ENCODE measurements at places on chromosomes 7 and 10. TPM values are rescaled to one million over a fixed set of nuclear protein-coding genes. Genes with fewer than 3 reads are reported as not detected.
A peak's percentile ranks its signal among the peaks of the same experiment; 100 is the strongest.

- no peaks in the 10 kb centered on the region for H3K4me1 ChIP-seq
- H3K4me3 ChIP-seq, result no peak overlapping the region
- H3K27ac ChIP-seq, result no peak overlapping the region
- no peak for DNase-seq
Measured at GRCh38 chr10:21626457-21627161, 92.6 kb downstream of the MLLT10 start.

GLCCI1 gene
- 13.8 TPM for polyA plus RNA-seq

DNA sequence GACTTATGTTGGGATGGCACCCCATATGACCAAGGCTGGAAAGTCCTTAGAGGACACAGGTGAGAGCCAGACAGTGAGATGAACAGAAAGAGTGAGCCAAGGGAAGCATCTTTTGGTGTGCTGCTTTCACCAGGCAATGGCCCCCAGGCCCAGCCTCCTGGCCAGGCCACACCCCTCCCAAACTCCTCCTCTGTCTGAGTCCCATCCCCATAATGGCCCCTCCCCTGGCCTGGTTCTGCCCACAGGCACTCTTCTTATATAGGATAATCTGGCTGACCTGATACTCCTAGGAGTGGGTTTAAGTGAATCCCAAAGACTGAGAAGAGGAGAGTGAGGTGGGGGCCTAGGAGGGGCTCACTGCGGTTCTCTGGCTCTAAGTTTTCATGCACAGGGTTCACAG is 252.5 kb downstream of the RPS24 start:
- H3K27me3 ChIP-seq, result peaks cover 3% of the 10 kb centered on the region
- no peaks in the 10 kb centered on the region for H3K36me3 ChIP-seq
- H3K4me1 ChIP-seq, result no peaks in the 10 kb centered on the region
- H3K4me3 ChIP-seq, result no peak overlapping the region

DNA sequence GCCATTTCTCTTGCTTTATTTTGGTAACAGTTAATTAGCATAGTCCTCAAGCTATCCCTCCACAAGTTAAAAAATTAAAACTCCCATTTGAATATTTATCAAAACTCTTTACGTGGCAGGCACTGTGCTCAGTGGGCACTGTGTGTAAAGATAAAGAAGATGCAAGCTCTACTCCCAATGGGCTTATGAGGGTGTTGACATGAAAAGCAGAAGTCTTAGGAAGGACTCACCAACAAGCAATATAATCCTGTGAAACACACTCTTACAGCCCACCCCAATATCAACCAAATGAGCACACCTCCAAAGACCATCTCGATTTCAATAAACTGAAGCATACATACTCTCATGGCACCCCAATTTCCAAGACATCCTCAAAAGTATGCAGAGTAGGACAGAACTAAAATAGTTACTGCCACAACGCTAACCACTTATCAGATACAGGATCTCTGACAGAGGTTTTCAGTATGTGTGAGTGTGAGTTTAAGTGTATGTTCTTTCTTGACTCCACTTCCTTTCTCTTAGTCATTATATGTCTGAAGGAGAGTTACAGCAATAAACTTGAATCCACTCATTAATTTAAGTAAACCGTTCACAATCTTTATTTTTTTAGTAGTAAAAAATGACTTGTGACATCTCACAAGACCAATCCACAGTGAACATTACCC is 120.0 kb downstream of the PDE1C start:
- no peak overlapping the region for H3K4me3 ChIP-seq
- H3K36me3 ChIP-seq, result no peaks in the 10 kb centered on the region
- peaks cover 17% of the 10 kb centered on the region for H3K4me1 ChIP-seq
- H3K27ac ChIP-seq, result no peak overlapping the region

DNA sequence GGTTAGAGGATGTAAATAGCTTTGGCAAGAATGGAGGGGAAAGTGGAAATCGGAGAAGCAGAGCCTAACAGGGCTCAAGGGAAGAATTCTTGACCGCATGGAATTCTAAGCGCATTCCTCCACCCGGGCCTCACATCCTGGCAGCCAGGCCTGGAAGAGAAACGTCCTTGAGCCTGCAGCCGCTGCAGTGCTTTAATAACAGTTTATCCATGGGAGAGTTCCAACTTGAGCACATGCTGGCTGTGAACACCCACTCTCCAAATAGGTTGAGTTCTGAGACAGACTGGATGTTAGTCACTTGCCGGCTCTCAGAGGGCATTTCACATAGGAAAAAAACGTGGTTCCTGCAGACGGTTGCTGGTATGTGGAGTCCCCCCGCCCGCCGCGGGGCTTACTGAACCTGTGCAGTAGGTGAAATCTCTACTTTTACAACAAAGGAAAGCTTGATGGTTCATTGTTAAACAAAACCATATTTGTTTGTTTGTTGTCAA is 61.4 kb upstream of the STEAP1B start:
- no peaks in the 10 kb centered on the region for H3K27me3 ChIP-seq
- DNase-seq, result peak; percentile 67
- H3K36me3 ChIP-seq, result no peaks in the 10 kb centered on the region
- peaks cover 36% of the 10 kb centered on the region for H3K4me1 ChIP-seq
- no peak overlapping the region for H3K4me3 ChIP-seq

PTTG1IP2 gene
- polyA plus RNA-seq, result not detected

DNA sequence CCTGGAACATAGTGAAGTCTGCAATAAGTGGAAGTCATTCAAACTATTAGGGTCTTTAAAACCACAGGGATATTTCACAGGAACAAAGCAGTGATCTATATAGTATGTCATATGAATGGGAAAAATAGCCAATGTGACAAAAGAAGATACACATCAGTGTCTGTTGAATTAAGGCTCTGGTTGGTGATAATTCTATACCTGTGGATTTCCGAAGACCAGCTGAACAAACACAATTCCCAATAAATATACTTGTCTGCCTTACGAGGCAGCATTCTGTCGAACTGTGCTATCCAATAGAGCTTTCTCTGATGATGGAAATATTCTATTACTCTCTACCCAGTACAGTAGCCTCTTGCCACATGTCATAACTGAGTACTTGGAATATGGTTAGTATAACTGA is 55.9 kb upstream of the CAV2 start:
- no peak for DNase-seq
- no peaks in the 10 kb centered on the region for H3K27me3 ChIP-seq
- H3K36me3 ChIP-seq, result no peaks in the 10 kb centered on the region
